ENCODE measurements at places on chromosomes 2 and 18.
A peak's percentile ranks its signal among the peaks of the same experiment; 100 is the strongest.

GRCh38 chr18:78711971-78712370, 267.6 kb upstream of the SALL3 start:
- DNase-seq, result no peak

DNA sequence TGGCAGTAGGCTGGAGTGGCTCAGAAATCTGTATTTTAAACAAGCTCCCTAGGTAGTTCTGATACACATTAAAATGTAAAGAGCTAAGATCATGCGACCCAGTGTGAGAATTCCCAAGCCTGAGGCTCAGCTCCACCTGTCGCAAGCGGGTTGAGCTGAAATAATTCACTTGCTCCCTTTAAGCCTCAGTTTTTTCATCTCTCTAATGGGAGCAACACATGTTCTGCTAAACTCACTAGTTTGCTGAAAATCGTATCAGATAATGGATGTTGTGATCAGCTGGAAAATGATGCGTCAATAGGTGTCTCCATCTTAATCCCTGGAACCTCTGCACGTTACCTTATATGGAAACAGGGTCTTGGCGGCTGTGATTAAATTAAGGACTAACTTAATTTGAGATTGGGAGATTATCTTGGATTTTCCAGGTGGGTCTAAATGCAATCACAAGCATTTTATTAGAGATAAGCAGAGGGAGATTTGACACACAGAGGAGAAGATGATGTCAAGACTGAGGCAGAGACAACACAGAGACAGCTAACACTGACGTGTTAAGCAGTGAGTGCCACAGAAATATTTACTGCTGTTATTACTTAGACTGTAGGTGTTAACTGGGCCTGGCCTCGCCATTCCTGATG, 53.0 kb downstream of the POMC start:
- no peak for DNase-seq

- peak; percentile 89 for DNase-seq
These were observed 44.6 kb downstream of the ITGB1BP1 start for GRCh38 chr2:9378433-9379390.

GRCh38 chr2:182068811-182069210, 83.2 kb downstream of the PPP1R1C start:
- DNase-seq, result no peak

DNA sequence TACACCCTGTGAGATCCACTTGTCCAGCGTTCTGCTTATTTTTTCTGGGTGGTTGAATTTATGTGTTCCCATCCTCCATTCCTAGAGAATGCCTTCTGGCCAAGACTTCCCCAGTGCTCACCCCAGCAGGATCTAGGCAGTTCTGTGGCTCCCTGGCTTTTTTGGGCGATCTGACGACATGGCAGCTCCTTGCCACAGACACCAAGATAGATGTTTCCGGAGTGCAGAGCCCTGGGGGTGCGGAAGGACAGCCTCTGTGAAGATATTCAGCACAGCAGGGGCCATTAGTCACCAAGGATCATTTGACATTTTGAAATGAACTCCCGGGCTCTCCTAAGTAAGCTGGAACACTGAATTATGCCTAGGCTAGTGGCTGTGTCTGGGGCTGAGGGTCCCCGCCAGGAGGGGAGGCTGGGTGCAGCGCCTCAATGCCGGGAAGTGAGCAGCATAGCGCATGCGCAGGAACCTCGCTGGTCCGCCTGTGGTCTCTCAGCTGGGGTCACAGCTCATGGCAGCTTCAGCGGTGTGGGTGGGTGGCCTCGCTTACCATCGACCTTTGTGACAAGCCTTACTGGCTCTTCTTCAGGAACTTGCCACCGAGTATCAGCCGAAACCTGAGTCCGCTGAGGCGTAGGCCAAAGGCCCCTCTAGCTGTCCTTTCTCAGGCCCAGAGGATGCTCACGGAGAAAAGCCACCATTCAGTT, 60.3 kb downstream of the MEX3C start:
- DNase-seq, result no peak

- DNase-seq, result no peak
These were observed 123.2 kb upstream of the TWIST2 start for GRCh38 chr2:238724728-238725127.

DNA sequence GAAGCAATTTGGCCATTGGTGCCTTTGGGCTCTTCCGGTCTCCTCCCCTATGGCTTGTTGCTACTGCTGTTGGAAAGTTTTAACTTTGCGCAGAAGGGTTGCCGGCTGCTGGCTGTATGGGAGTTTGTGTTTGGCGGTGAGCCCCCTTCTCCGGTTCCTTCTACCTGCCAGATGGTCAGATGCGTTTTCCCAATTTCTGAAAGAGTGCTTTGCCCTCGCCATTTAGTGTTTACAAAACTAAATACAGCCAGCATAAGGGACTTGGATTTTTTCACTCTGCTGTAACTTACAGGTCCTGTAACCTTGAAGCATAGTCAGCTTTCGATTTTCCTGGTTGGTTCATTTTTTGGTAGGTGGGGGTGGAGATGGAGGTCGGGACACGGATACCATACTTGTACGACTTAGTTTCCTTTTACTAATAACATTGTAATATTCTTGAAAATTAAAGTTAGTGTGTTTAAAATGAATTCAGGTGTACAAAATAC, 604 bp downstream of the COQ10B start:
- DNase-seq, result no peak

GRCh38 chr2:10185046-10185445, 62.5 kb downstream of the RRM2 start:
- no peak for DNase-seq

DNA sequence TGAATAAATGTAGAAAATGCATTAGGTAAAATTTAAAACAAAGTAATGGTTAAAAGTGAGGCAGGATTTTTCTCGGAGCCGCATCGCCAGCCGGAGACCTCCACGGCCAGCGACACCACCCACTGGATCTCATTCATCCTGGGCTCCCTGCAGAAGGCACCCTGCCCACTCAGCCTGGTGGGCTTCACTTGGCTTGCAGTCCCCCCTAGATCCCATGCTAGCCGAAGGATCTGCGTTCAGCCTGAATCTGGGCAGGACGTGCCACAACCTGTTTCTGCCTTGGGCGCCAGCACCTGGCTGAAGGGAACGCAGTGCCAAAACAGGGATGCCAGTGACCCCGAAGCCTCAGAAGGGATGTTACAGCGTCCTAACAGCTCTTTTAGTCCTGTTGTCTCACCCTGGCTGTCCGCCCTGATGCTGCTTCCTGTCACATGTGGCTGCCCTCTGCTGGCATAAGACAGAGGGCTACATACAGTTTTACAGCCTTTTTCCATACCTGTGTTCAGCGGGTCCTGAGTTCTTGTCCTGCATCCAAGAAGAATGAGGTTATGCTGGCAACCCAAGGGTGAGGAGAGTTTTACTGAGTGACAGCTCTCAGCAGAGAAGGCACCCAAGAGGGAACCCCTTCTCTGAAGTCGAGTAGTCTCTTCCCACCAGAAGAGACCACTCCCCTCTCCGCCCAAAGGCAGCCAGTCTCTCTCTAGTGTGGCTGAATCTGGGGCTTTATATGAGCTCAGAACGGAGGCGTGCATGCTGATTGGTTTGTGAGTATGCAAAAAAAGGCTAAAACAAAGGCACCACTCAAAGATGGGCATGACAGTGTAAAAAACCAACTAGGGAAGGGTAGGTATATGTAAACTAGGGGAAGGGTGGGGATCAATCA, 173.1 kb upstream of the GYPC start:
- no peak for DNase-seq

GRCh38 chr2:29304399-29305060, 189.3 kb downstream of the CLIP4 start:
- no peak for DNase-seq

DNA sequence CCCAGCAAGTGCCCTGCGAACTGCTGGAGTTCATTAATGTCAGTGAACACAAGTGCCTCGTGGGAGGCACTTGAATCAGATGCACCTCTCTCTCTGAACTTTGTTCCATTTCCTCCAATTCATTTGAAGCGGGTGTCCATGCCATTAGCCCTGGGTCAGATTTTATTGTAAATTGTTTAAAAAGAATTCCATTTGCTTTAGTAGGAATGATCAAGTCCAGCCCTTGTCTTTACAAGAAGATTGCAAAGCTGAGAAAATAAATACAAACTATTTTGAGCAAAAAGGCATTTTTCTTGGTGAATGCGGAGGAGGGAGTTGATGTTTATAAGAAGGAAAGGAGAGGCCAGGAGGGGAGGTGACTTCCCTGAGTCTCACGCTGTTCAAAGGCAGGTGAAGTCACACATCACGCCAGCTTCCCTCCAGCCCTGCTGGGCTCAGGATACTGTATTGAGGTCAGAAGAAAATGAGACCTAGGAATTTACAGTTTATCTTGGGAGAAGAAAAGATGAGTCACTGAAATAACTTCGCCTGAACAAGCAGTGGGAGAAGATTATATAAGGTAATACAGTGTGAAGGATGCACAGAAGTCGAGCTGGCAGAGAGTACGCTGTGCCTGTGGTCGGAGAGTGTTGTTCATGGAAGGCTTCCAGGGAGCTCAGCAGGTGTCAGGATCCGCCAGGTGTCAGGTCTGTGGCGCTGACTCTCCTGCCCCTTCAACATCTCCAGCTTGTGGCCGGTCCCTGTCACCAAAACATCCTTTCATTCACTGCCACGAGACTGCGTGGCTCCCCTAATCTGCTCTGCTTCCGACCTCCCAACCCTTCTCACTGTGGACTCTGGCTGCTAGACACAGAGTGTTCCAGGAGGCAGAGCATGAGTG, 36.5 kb downstream of the EFR3B start:
- DNase-seq, result peak; percentile 9

- no peak for DNase-seq
These were observed 31.8 kb upstream of the LYPD1 start for GRCh38 chr2:132701810-132702209.

DNA sequence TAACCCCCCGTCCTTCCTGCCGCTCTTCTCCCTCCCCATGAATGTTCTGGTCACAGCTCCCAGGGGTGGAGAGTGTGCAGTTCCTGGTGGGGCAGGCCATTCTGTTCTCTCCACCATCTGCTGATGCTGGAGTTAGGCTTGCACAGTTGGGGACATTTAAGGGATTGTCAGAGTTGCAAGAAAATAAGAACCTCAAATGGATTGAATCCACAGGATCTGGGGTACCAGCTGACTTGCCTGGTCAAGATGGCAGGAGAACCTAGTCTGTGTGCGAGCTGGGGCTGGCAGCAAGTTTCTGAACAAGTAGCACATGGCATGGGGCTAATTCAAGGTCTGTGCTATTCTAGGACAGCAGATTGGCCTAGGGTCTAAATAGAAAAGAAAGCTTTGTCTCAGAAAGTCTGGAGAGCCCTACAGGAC, 60.8 kb upstream of the TXNDC2 start:
- DNase-seq, result no peak

- DNase-seq, result no peak
These were observed 122.7 kb downstream of the DOCK10 start for GRCh38 chr2:224919472-224920110.

GRCh38 chr2:207688597-207688996, 22.8 kb upstream of the CCNYL1 start:
- no peak for DNase-seq

DNA sequence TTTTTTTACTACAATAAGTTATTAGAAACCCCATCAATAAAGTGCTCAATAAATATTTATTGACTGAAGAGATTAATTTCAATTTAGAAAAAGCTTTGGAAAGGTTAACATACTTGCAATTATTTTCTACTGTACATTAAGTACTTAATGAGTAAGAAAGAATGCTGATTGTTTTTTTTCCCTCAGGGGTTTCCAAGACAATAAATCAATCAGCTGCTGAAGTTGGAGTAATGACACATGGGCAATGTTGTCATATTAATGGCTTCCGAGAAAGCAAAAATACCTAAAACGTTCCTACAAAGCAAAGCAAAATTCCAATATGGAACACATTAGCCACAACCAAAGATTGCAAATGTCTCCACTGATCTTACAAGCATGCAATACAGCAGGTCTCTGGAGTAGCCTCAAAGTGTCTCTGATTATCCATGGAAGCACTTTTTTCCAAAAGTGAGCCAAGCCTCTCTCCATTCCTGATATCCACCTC, 66.7 kb downstream of the ZC3H6 start:
- no peak for DNase-seq

- DNase-seq, result no peak
These were observed 23.5 kb downstream of the CD302 start for GRCh38 chr2:159774370-159774990.

GRCh38 chr2:122988395-122989221, 1036.5 kb upstream of the CNTNAP5 start:
- no peak for DNase-seq

DNA sequence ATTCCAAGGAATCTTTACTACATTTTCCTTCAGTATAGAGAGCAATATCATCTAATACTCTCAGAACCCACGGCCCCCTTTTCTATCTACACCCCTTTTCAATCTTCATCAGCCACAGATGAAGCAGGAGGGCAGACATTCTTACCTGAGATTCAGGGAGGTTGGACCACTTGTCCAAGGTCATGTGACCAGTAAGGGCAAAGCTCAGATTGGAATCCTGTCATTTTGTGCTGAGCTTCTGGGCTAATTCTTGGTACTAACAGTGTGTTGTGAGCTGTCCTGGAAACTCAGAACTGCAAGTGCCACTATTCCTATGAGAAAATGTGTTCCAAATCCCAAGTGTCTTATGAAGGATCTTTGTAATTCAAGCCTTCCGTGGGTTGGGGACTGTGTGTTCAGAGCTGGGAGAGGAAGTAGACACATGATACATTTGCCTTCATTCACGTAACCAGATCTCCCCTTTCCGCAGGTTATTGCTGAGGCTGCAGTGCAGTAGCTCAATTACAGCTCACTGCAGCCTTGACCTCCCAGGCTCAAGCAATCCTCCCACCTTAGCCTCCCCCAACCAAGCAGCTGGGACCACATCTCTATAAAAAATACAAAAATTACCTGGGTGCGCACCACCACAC, 3.3 kb downstream of the CHRNA1 start:
- DNase-seq, result no peak

- no peak for DNase-seq
These were observed 57.1 kb downstream of the KIAA1328 start for GRCh38 chr18:36885981-36886380.

DNA sequence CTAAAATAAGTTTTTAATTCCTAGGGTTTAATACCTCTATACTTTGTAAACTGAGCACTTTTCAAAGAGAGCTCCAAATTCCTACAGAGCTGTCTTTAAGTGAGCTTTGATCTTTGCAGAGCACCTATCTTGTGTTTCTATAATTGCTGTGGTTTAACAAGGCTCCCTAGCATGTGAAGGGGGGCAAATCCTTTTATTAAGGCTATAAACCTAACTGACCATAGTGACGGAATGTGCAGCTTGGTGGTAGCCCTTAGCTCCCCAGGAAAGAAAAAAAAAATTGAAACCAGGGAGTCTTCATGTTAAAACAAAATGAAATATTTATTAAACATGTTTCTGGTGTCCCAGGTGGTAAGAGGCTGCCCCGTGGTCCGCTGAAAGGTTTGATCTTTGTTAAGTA, 78.6 kb upstream of the ETAA1 start:
- DNase-seq, result no peak

DNA sequence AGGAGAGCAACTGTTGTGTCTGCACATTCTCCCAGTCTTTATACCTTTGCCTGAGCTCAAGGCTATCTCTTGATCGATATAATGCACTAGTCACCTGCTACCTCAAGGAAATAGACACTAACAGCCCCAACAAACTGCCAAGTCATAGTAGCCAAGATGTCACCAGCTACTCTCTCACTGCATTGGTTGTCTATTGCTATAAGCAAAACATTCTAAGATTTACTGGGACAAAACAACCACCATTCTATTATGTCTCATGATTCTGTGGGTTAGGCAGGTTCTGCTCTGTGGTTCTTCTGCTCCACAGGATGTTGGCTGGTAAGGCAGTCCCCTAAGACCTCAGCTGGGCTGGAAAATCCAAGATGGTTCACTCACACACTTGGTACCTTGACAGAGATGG, 28.5 kb upstream of the MLPH start:
- DNase-seq, result no peak

- DNase-seq, result no peak
These were observed 53.7 kb downstream of the RIT2 start for GRCh38 chr18:43061816-43062215.

GRCh38 chr2:173264603-173265366, 89.9 kb upstream of the CDCA7 start:
- DNase-seq, result no peak
